T-cell (primary cell): ENCODE measurements at places on chromosomes 12 and 14. TPM values are rescaled to one million over a fixed set of nuclear protein-coding genes. Genes with fewer than 3 reads are reported as not detected.

ADCY4 gene
- 9.3 TPM for total RNA-seq

RESF1 gene
- total RNA-seq = 265 TPM

SLCO1A2 gene
- total RNA-seq = 0.47 TPM

FGF23 gene
- total RNA-seq = not detected

KRT74 gene
- total RNA-seq = not detected

CLECL1 gene
- 2.2 TPM for total RNA-seq

DNA sequence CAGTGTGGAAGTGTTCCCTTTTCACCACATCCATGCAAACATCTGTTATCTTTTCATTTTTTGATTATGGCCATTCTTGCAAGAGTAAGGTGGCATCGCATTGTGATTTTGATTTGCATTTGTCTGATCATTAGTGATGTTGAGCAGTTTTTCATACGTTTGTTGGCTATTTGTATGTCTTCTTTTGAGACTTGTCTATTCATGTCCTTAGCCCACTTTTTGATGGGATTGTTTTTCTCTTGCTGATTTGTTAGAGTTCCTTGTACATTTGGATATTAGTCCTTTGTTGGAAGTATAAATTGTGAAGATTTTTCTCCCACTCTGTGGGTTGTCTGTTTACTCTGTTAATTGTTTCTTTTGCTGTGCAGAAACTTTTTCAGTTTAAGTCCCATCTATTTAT lies 244.5 kb upstream of the PRICKLE1 start:
- DNase-seq = no peak

GRCh38 chr14:100719976-100720520 lies 6.6 kb upstream of the DLK1 start:
- DNase-seq = no peak

GRCh38 chr14:63276492-63277342 lies 42.0 kb downstream of the GPHB5 start:
- DNase-seq = no peak

DNA sequence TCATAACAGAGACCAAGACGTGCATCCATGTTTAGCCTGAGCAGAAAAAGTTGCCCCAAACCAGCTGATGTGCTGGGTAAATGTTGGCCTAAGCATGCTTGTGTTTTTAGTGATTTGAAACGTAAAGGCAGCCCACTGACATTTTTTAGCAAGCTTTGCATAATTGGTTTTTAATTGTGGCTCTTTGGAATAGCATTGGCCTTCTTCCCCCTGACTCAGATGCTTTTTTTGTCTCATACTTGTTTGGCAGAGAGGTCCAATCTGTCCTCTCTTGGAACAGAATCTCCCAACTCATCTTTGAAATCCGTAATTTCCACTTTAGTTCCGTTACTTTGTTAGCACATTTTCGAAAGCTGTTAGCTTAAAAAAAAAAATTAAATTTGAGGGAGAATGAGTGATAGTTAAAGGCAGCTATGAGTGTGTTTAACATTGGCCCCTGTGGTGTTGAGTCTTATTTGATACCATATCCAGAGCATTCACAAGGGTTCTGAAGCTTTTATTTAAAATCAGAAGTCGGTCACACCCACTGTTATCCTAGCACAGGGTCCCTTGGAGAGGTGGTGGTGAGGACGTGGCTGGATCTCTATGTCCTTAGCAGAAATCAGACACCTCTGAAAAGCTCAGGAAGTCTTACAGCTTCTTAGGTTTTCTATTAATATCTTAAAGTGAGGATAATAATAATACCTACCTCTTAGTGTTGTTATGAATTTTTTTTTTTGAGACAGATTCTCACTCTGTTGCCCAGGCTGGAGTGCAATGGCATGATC lies 15.6 kb downstream of the JDP2 start:
- no peak for DNase-seq

GRCh38 chr14:68682166-68683103 lies 110.4 kb downstream of the ZFP36L1 start:
- DNase-seq = no peak

DNA sequence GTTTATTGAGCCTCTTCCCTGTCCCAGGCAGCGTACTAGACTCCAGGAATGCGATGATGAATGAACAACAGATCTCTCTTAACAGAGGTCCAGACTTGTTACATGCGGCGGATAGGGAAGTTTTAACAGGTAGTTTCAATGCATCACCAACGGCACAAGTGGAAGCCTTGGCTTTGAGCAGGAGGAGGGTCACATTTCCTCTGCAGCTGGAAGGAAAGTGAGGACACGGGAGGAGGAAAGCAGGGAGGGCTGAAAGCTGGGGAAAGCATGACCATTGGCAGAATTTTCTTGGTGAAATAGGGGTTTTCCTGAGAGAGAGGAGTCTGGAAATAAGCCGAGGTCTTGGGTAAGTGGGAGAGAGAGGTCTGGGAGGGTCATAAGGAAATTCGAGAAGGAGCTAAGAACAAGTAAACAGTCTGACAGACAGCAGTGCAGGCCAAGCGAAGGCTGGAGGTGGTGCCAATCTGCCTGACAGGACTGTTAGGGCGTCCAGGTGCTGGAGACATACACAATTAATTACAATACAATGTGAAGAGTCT lies 15.4 kb downstream of the BHLHE41 start:
- DNase-seq = no peak

GRCh38 chr12:122096591-122097149 lies 18.1 kb downstream of the MLXIP start:
- no peak for DNase-seq

DNA sequence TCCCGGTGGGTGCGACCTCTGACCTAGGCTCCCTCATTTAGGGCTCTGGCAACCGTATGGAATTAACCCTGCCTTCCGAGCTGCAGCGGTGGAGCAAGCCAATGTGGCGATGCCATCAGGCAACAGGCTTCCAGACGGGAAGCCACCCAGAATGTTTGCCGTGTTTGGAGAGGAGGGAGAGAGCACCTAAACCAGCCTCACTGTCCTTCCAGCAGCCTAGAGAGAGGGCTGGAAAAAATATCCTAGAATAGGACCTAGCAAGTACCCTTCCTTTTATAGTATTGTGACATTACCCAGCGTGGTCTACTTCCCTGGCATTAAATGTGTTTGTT lies 287 bp upstream of the SLC2A13 start:
- DNase-seq = no peak

- DNase-seq = no peak
These were observed 1324.8 kb downstream of the TMEM121 start for GRCh38 chr14:106850913-106851825.

- DNase-seq = no peak
These were observed 233.5 kb downstream of the PPM1H start for GRCh38 chr12:62701492-62701891.

GRCh38 chr12:39764944-39765560 lies 145.4 kb upstream of the ABCD2 start:
- DNase-seq = no peak

DNA sequence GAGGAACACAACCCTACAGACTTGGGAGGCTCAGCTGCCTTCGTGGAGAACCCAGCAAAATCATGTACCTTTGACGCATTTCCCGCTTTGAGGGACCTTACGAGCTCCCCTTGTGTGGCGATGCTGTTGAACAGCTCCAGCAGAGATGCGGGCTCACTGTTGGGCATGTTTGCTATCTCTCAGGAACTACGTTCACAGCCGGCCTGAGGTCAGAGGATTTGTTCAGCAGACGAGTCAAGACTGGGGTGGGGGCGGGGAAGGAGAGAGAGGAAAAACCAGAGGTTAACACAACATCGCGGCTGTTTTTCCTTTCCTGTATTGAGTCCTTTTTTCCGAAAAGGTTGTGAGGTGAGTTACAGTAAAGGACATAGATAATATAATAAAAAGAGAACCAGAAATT lies 45.9 kb downstream of the SLC25A47 start:
- DNase-seq = no peak

DNA sequence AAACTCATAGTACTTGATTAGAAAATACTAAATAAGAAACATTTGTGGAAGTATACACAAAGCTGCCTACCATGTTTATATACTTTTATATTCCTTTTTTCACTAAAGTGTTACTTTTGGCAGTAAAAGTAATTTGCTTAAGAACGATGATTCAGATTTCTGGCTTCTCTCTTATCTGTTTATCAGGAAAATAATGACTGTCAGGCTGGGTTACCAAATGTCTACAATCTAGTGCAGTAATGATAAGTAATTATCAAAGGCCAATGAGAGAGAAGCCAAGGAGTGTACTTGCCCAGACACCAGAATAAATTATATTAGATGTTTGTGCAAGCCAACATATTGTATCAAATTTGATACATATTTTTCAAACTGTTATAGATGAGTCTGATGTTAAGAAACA lies 113.4 kb downstream of the RALGAPA1 start:
- no peak for DNase-seq

- DNase-seq = no peak
These were observed 208.4 kb downstream of the EFCAB11 start for GRCh38 chr14:89746135-89746534.

DNA sequence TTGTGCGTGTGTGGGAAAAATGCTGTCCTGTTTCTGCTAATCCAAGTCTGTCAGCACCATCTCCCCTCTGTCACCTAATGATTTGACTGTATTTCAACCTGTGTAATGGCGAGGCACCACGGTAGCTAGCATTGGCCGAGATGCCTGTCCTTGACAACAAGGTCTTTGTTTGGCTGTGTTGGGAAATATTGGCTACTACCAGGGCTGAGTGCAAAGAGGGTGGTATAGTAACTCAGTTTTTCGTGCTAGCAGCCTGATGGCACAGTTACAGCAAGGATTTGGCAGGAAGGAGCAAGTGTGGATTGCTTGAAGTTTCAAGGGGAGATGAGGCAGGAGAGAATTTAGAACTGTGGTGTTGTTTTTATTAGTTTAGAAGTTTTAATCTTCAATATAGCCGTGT lies 440.3 kb upstream of the RGS6 start:
- DNase-seq = no peak

DNA sequence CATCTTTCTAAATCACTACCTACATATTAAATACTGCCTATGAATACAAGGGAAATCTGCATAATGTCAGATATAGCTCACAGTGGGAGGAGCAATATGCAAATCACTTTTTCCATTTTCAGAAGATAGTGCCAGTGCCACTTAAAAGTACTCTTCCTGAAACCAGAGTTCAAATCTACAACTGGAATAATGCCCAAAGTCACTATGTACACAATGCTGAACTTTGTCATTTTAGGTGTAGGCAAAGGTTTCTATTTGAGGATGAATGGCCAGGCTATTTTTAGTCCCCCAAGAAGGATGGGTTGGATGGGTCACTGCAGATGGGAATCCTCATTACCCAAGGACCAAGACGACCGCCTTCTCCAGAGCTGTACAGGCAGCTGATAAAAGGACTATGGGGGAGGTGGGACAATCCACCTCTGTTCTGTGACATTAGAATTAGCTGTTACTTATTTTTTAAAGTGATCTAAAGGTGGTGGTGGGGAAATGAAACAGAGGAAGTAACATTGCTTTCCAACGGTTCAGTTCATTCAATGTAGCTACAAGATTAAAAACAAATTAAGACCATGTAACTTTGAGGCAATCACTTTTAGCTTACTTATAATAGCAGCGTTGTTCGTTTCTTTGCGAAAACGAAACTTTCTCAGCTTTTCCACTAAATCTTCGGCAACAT lies 5.6 kb downstream of the GMFB start:
- DNase-seq = no peak

GRCh38 chr12:110699591-110700445 lies 10.9 kb upstream of the HVCN1 start:
- DNase-seq = no peak

GRCh38 chr12:57016348-57016747 lies at the start of gene TAC3:
TSS of gene TAC3 (minus strand) at chr12:57016529. CDS start at chr12:57015797, 732 bp downstream.
- DNase-seq = no peak

GRCh38 chr14:94081386-94081820 lies 293 bp downstream of the IFI27L1 start:
- DNase-seq = no peak

DNA sequence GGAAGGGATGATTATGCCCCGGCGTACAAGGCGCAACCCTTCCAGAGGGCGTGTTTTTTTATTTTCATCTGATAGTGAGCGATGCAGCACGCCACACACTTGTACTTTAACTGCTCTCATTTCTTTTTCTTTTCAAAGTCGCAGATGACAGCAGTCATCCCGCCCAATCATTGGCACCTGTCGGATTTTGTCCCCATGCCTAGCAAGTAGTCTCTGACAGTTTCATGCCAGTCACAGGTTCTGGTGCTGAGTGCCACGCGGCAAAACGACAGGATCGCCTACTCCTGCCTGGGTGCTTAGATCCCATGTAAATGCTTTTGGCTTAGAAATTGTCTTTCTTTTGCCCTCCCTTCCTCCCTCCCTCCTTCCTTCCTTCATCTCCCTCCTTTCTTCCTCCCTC lies 117.7 kb downstream of the GLT1D1 start:
- DNase-seq = no peak

DNA sequence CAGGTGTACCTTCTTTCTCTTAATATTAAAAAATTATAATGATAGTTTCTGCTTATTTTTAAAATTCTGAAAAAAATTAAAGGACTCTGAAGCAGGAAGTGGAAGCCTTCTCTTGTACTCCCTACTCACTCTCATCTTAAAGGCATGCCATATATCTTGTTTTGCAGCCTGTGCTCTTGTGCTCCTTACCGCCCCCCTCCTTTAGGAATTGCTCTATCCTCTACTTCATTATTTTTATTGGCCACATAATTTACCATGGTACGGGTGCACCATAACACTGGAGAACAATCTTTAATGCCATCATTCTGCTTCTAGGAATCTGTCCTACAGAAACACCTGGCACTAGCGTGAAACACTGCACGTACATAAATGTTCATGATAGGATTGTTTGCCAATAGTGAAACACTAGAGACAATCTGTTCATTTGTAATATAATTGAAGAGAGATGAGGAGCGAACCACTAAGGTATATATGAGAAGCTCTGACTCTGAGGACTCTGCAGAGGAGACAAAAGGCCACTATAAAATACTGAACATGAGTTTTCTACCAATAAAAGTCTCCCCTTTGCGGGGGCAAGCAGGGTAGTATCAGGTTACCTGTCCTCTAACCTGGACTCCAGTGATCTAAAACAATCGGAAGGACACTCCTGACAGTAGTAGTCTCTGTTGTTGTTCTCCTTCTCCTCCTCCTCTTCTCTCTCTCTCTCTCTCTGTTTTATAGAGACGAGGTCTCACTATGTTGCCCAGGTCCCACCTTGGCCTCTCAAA lies 6.3 kb upstream of the NYNRIN start:
- no peak for DNase-seq
